ENCODE measurements at places on chromosomes 16 and 17. TPM values are rescaled to one million over a fixed set of nuclear protein-coding genes. Genes with fewer than 3 reads are reported as not detected.

- H3K4me3 ChIP-seq = no peak overlapping the region
- peak; percentile 90 for DNase-seq
- H3K27ac ChIP-seq = no peak overlapping the region
- H3K36me3 ChIP-seq = no peaks in the 10 kb centered on the region
- no peaks in the 10 kb centered on the region for H3K4me1 ChIP-seq
Measured at GRCh38 chr16:88743693-88744576, 37.6 kb downstream of the CTU2 start.

DNA sequence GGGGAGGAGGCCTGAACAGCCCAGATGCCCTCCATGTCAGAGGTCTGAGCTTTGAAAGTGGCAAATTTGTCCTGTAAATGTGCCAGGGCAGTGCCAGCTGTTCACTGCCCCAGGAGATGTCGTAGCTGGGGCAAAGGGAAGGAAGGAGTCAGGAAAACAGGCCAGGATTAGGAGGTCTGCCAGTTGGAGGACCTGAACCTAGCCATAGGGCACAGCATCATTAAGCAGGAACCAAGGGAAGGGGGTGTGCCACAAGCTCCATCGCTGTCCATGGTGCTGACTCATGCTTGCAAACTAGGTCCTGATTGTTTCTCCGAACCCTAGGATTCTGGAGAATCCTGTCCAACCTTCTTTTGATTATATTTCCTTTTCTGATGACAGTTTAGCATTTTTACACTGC is 124.2 kb downstream of the TMEM132E start:
- H3K36me3 ChIP-seq = no peaks in the 10 kb centered on the region
- no peaks in the 10 kb centered on the region for H3K4me1 ChIP-seq
- no peak overlapping the region for H3K27ac ChIP-seq

LRRC37A gene
- total RNA-seq = 7.3 TPM

DNA sequence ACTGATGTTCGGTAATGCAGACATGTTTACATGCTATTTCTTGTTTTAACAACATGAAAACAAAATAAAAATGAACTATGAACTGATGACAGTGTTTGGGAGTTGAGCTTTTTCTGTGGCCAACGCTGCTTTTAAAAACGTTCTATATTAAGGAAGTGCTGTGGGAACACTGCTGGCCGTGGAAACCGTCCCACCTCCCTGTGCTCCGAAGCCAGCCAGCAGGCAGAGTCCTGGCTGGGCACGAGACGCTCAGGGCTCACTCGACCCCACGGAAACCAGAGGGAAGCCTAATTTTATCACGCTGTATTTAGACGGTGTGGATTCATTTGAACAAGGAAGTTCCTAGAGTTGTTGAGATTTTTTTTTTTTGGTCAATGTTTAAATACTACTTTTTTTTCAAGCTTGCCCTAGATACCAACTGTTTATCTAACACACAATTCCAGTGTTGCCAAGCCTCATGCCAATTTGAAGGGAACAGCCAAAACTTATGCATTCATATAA is 25.8 kb downstream of the ADCY9 start:
- DNase-seq = no peak
- no peaks in the 10 kb centered on the region for H3K36me3 ChIP-seq
- no peak overlapping the region for H3K27ac ChIP-seq
- H3K4me3 ChIP-seq = no peak overlapping the region
- H3K4me1 ChIP-seq = peaks cover 4% of the 10 kb centered on the region

KRTAP4-1 gene
- total RNA-seq = not detected

OSGIN1 gene
- total RNA-seq = 2.3 TPM
